Cardiac septum (tissue), 1 donor: ENCODE measurements at places on chromosomes 4 and X. TPM values are rescaled to one million over a fixed set of nuclear protein-coding genes. Genes with fewer than 3 reads are reported as not detected.
A peak's percentile ranks its signal among the peaks of the same experiment; 100 is the strongest.

DNA sequence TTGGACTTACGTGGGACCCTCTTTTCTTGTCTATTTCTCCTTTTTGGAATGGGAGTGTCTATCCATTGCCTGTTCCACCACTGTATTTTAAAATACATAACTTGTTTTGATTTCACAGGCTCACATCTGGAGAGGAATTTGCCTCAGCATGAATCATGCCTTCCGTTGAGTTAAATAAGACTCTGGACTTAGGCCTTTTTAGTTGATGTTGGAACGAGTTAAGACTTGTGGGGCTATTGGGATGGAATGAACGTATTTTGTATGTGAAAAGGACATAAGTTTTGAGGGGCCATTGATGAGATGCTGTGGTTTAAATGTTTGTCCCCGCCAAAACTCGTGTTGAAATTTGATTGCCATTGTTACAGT lies 66.2 kb downstream of the BEX3 start:
- DNase-seq: no peak

DNA sequence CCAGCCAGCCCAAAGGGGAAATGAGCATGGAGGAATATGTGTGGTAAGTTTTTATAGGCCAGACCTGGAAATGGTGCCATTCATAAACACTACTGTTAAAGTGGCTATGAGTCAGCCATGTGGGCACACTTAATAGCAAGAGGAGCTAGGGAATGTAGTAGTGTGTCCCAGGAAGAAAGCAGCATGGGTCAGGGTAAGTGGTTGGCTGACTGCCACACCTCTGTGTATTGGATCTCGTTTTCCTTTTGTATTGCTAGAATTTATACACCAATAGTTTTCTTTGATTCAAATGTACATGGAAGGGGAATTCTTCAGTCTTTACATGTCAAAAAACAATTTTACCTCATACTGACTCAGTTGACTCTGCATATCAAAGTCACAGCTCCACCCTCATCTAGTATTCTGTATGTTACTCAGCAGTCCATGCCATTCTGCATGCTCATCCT lies 22.9 kb upstream of the SGMS2 start:
- DNase-seq: no peak

GRCh38 chr4:93467484-93468155 lies 360.9 kb upstream of the ATOH1 start:
- DNase-seq: no peak

DNA sequence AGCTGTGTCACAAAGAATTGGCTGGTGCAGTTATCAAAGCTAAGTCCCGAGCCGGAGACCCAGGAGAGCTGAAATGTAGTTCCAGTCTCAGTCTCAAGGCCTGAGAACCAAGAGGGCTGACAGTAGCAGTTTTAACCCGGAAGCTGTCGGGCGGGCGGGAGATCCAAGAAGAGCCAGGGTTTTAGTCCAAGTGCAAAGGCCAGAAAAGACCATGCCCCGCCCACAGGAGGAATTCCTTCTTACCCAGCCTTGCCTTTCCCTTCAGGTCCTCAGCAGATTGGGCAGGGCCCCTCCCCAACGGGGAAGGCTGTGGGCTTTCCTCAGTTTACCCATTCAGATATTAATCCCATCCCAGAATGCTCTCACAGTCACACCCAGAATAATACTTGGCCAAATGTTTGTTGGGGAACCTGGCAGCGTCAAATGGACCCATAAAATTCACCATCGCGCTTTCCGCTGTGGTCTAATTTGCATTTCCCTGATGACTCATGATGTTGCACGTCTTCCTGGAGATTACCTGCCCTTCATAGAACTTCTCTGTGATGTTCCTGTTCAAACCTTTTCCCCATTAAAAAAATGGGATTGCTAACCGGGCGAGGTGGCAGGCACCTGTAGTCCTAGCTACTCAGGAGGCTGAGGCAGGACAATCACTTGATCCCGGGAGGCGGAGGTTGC lies 16.2 kb downstream of the MAEA start:
- no peak for DNase-seq

DNA sequence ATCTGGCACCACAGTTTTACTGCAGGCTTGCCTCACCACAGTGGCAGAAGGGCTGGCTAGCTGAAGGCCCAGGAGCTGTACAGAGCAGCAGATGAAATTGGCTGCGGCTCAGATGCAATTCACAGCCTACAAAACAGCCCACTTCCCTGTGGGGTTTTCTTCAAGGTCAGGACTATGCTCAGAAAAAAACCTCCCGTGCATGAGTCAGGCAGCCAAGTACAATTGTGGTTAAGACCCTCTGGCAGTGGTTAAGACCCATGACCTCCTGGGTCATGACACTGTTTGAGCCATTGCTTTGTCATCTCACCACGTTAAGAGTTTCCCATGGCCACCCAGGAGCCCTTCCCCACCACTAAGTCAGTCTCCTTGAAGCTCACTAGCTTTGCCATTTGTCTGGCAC lies 276.3 kb downstream of the HNRNPD start:
- no peak for DNase-seq

DNA sequence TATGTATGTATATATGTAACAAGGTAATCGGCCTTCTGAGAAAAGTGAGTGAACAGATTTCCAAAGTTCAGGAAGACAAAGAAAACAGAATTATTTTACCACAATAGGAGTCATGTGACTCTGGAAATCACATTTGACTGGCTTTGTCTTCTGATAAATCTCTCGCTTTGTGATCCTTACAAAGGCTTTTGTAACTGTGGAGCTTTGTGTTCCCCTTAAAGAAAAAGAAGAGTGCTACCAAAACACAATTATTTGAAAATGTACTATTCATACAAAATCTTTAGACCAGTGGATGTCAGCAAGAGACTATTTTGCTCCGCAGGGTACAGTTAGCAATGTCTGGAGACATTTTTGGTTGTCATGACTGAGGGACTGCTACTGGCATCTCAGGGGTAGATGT lies 238.8 kb downstream of the LDB2 start:
- no peak for DNase-seq

GRCh38 chrX:153681175-153681574 lies 6.6 kb upstream of the SLC6A8 start:
- DNase-seq: no peak

DNA sequence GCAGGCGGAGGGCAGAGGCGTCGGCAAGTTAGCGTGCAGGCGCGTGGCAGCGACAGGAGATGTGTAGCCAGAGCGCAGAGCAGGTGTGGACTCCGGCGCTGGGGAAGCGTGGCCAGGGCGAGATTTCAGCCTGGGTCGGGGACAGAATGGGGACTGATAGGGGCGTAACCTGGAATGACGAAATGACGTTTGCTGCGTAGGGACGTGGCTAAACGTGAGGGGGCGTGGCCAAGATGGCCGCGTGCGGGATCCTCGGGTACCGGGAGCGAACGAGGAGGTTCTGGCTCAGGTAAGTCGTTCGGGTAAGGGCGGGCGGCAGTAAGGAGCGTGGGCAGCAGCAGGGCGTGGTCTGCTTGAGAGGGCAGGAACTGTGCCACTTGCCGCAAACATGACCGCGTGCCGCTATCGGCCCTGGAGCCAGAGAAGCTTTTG lies 10.9 kb upstream of the CLTRN start:
- DNase-seq: peak; percentile 93

DNA sequence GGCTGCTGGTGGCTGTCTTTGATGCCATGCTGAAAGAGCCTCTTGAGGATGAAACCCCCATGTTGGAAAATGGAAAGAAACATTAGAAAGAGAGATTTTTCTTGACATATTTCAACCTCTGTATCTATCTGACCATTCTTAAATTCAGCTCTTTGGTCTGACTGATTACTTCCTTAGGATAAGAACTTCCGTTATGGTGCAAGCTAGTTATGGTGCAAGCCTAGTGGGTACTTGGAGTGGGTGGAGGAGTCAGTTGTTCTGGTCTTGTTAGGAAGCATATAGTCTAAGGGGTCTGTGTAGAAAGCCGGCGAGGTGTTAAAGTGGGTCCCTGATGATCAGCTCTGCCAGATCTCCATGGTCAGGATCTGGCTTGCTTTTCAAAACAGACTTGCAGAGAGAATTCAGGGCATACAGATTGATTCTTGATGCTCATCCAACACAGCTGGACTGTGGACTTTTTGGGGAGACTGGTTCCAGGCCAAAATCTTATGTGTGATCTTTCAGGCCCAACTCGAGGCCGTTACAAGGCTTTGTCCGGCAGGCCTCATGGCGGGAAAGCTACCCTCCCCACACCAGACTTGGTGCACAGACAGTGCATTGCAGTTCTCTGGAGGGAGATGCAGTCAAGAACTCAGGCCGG lies 82.8 kb upstream of the BOD1L1 start:
- no peak for DNase-seq

DNA sequence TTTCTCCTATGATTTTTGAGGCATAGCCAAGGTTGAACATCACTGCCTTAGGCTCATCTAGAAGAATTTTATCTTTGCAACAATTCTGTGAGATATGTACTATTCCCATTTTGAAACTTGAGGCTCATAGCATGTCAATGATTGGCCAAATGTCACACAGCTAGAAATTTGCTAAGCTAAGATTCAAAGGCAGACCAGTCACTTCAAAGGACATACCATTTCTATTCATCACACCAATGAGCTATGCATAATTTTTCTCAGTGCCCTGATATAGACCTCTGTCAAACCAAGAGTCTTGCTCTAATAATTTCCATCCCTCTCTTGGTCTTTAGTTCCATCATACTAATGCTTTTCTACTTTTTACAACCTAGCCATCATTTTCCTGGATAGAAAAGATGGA lies 27.6 kb upstream of the SERTM2 start:
- no peak for DNase-seq

DNA sequence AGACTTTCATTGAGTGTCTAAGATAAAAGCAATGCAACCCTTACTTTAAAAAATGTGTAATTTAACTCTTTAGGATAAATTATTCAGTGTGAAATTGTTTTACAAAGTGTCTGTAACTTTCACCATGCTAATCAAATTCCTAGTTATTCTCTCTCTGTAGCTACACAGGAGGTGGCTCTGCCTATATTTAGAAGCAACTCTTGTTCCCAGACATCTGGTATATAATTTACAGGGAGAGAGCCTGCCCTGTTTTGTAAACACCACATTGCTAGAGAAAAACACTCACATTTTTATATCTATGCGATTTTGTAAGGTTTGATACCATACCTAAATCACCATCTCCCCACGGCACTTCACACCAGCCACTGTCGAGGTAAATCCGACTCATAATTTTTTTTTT lies 35.5 kb upstream of the SPATA4 start:
- no peak for DNase-seq

DNA sequence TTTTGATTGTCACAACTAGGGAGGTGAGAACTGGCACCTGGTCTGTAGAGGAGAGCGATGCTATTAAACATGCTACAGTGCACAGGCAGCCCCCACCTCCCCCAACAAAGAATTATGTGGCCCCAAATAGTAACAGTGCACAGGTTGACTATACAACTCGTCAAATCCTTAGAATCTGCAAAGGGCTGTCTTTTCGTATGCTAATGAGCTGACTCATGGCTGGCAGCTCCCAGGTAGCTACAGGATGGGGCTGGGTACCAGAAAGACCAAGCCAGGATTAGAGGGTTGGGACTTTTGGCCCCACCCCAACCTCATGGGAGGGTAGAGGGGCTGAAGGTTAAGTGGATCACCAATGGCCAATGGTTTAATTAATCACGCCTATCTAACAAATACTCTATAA lies 104.7 kb upstream of the SORBS2 start:
- DNase-seq: no peak

- no peak for DNase-seq
Observed at GRCh38 chrX:104833401-104833800, 267.4 kb downstream of the IL1RAPL2 start.

DNA sequence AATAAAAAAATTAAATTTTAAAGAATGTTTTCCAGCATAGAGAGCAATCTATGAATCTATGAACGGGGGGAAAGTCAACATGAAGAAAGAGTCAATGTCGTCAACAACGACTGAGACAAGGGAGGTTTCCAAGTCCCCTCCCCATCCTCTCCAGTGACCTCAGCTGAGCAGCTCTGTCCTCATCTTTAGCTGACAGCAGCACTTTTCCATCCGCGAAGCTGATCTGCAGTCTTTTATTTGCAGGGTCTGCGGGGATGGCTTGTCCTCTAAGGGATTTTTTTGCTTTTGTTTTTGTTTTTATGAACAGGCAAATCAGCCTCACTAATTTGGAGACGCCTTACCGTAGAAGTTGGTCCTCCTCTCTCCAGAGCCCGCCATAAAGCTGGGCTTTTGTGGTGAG lies 46.5 kb downstream of the PRKX start:
- peak; percentile 15 for DNase-seq

DNA sequence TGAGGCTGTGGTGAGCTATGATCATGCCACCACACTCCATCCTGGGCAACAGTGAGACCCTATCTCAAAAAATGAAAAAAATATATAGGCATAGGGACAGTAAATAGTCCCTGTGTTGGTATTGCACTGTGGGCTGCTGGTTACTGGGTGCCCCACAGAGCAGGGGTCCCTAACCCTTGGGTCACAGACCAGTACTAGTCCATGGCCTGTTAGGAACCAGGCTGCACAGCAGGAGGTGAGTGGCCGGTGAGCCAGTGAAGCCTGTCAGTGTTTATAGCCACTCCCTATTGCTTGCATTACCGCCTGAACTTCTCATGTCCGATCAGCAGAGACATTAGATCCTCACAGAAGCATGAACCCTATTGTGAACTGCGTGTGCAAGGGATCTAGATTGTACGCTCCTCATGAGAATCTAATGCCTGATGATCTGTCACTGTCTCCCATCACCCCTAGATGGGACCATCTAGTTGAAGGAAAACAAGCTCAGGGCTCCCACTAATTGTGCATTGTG lies 106.5 kb downstream of the TNIP2 start:
- DNase-seq: no peak

GRCh38 chrX:85611926-85612325 lies 232.5 kb upstream of the POF1B start:
- no peak for DNase-seq

GRCh38 chr4:156790866-156791265 lies 180.7 kb downstream of the PDGFC start:
- DNase-seq: no peak

- DNase-seq: no peak
Observed at GRCh38 chr4:184808713-184809050, 17.1 kb downstream of the ACSL1 start.

- DNase-seq: no peak
Observed at GRCh38 chr4:147770831-147771230, 38.9 kb downstream of the ARHGAP10 start.

- DNase-seq: peak; percentile 79
Observed at GRCh38 chrX:19682712-19683331, 167.5 kb upstream of the MAP3K15 start.

DNA sequence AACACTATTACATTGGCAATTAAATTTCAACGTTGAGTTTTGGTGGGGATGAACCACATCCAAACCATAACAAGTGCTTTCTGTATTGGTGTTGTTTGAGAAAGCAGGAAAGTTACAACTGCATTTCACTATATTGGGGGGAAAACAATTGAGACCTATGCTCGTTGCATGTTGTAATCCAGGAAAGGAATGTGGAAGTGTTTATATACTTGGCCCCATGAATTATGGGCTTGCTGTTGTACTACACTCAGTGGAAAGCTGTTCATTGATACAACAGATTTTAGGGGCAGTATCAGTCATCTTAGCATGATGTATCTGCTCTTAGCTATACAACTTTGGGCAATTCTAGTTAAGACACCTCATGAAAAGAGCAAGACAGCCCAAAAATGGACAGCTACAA lies 52.4 kb downstream of the KLHL5 start:
- no peak for DNase-seq

- no peak for DNase-seq
Observed at GRCh38 chr4:181085557-181085956, 1157.6 kb upstream of the TENM3 start.

Gene PPP4R3C
- not detected for total RNA-seq

Gene PPBP
- 1.9 TPM for total RNA-seq

Gene CFAP299
- total RNA-seq: not detected

Gene SMAD1
- total RNA-seq: 10.8 TPM

Gene ATP10D
- 11.6 TPM for total RNA-seq

Gene TDO2
- 0.13 TPM for total RNA-seq

Gene AWAT2
- not detected for total RNA-seq

Gene PAGE2B
- not detected for total RNA-seq
